HEK293T (cell line): ENCODE measurements at places on chromosomes 2 and 18.

GRCh38 chr2:47208852-47209606 lies 53.9 kb upstream of the STPG4 start:
- DNase-seq, result no peak

DNA sequence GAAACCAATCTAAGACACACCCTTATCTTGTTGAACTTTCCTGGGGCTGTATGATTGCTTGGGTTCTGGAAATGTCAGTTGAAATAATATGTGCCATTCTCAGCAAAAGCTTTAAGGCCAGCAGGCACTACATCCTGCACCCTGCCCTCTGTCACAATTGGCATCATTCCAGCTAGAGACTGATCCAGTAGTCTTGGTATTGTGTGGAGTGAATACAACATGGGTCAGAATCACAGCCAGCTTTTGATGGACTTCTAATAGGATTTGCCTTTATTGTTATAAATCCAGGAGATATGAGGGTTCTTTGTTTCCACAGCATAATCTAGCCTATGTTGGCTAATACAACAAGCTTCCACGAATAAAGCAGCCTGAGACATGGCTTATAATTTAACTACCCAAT lies 617.0 kb upstream of the CDH2 start:
- no peak for DNase-seq

GRCh38 chr18:61939046-61939674 lies 46.4 kb upstream of the RNF152 start:
- DNase-seq, result no peak

DNA sequence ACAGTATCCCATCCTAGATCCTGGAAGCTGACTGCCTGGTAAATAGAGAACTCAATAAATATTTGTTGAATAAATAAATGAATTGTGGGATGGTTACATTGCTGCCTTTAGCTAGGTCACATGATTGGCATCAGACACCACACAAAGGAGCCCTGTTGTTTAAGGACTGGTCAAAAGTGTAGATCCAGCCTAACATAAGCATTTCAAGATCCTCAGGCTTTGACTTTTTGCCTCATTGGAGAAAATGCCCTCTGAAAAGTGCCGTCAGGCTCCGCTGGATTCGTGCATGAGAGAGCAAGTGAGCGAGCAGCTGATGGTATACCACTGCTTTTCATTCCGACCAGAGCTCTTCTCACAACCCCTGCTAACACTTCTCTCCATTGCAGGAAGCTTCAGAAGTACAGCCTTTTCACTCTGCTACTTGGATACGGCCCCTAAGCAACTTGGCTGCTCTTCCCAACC lies 1.3 kb upstream of the ZNF24 start:
- DNase-seq, result peak; percentile 33

GRCh38 chr18:29596959-29597358 lies 1420.0 kb upstream of the CDH2 start:
- no peak for DNase-seq

DNA sequence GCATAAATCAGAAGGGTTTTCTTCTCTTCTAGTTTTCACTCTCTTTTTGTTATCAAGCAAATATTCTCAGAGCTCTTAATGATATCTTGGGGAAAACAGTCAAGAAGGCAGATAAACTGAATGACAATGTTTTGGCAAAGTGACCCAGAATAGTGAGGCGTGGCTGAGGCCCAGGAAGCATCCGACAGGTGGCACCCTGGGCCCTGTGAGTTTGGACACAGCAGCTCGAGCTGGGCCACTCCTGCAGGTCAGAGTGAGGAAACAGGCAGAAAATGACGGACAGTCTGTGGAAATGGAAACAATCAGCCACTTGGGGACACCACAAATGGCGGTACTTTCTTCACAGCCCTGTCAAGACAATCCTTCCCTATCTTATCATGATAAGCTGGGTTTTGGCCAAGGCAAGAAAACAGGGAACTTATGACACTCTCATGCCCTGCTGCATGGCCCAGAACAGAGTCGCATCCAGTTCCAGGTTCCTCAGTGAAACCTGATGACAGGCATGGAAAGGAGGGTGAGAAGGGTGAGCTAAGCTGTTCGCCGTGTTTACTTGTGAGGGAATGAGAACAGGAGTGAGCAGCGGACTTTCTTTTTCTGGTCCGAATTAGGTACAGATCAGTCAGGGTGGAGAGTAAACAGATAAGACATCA lies 32.1 kb downstream of the MRPL44 start:
- DNase-seq, result no peak

- peak; percentile 45 for DNase-seq
Measured at GRCh38 chr2:121596221-121597080, 52.8 kb downstream of the CLASP1 start.

DNA sequence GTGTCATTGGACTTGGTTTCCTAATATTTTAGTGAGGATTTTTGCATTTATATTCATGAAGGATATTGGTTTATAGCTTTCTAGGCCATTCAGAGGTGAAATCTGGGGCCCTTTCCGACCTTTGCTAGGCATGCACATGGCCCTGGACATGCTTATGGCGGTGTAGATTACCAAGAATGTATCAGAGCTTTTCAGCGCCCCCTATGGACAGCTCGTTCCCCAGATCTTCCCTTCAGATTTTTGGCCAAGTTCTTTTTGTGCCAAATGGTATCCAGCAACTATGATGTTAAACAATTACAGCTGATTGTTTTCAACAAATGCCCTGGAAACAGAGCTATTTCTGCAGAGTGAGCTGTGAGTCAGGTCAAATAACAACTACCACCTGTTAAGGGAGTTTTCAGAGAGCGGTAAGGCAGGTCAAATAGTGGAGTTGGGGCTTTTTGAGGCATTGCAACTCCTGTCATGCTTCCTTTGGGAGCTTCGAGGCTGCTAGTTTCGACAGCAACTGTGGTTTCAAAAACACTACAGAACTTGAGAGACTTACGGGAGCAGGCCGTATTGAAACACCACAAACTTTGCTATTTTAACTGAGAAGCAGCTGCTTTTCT lies 188.3 kb downstream of the ZNF516 start:
- DNase-seq, result no peak

DNA sequence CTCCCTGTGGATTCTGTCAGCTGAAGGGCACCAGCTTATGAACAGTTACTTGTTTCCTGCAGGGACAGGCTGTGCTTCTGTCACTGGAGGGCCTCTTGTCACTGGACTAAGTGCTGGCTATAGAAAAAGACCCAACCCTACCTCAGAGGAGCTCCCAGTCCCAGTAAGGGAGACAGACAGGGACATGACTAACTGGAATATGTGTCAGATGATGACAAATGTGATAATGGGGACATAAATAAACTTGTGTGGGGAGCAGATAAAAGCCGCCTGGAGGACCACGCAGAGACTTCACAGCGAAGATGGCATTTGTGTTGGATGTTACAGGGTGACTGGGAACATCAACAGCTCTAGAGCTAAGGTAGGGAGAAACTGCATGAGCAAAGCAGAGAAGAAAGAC lies 95.0 kb downstream of the MAPRE2 start:
- no peak for DNase-seq

DNA sequence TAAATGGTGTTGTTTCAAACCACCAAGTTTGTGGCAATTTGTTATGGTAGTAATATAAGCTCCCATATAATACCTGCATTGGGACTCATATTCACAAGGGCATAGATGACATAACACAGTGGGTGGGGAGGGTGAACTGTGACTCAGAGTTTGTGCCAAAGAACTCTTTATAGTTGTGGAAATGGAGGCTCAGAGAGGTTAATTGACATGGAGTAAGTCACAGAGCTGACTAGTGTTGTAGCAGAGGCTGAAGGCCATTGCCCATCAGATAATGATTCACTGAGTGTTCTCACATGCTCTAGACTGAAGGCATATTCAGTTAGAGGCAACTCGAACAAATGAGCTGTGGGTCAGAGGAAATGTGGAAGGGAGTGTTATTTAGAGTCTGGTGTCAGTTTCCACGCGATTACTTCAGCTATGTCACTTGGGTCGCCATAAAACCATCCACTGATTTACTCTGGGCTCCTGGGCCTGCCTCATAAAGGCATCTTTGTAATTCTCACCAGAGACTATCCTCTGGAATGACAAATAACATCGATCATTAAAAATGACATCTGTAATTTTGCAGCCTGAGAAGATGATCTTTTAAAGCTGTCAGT lies 264.7 kb downstream of the CCDC85A start:
- no peak for DNase-seq

DNA sequence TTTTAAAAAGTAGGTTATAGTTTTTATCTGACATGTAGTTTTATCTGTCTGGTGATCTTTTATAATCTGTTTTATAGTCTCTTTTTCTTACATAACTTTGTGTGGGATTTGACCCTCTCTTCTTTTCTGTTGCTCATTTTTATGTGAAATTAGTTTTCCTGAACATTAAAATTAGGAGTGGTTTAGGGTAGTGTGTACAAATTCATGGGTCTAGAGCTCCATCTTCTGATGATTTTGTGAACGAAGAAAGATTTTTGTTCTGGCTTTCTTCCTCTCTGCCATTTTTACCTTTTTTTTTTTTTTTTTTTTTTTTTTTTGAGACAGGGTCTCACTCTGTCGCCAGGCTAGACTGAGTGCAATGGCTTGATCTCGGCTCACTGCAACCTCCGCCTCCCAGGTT lies 46.6 kb downstream of the SLC30A6 start:
- no peak for DNase-seq

GRCh38 chr2:9286554-9287399 lies 80.2 kb downstream of the ASAP2 start:
- DNase-seq, result no peak

DNA sequence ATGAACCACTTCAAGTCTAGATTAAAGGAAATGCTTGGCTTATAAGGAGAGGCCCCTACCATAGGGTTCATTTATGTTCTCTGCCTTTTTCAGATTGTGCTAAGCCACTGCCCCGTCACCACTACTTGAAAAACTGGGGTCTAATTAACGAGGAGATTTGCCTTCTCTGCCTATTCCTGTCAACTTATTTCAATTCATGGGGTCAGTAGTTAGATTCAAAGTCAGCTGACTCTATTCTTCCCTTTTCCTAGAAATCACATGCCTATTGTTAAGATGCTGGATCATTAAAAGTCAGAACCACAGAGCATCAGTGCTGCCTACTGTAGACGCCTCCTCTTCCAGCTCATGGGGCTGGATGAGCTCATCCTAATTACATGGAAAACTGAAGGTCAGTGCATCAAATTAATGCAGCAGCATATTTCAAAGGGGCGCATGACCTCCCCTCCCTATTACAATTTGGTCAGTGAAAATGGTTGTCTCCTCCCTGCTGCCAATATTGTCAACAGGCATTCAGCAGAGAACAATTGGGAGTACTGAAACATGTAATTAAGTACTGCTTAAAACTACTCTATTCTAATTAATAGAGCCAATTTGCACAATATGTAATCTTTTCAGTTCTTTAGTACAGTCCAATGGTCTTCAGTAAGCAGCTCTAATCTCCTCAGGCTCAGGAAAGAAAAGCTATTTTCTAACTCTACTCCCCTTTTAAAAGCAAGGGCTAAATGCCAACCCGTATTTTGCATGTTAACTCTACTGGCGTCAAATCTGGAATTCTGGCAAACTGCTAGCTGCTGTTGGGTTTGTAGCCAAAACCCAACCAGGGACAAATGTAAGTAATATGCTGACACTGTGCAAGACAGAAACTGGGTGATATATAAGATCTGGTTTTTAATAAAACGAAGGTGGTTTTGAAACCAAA lies 117.4 kb upstream of the ITGB6 start:
- no peak for DNase-seq

DNA sequence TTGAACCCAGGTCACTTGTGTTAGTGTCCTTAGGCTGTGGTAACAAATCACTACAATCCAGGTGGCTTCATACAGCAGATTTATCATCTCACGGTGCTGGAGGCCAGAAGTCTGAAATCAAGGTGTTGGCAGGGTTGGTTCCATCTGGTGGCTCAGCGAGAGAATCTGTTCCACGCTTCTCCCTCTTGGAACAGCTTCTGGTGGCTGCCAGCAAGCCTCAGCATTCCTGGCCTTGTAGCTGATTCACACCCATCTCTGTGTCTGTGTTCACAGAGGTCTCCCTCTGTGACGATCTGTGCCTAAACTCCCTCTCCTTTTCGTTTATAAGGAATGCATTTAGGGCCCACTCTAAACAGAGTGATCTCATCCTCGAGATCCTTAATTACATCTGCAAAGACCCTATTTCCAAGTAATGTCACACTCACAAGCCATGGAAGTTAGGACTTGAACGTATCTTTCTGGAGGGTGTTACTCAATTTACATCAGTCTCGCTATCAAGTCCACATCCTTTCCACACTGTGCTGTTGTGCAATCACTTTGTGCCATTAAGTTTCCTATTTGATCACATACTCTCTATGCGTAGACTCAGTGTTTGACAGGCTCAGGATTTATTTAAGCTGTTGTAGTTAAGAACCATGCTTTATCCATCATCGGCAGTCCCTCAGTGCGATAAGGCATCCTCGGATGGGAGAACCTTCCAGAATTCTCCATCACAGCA lies 164.4 kb downstream of the SOCS6 start:
- no peak for DNase-seq

- no peak for DNase-seq
Measured at GRCh38 chr2:29241341-29241740, 126.1 kb downstream of the CLIP4 start.

- DNase-seq, result no peak
Measured at GRCh38 chr2:179243046-179243445, 21.6 kb downstream of the SESTD1 start.

GRCh38 chr18:79844999-79845563 lies 47.3 kb downstream of the KCNG2 start:
- no peak for DNase-seq

DNA sequence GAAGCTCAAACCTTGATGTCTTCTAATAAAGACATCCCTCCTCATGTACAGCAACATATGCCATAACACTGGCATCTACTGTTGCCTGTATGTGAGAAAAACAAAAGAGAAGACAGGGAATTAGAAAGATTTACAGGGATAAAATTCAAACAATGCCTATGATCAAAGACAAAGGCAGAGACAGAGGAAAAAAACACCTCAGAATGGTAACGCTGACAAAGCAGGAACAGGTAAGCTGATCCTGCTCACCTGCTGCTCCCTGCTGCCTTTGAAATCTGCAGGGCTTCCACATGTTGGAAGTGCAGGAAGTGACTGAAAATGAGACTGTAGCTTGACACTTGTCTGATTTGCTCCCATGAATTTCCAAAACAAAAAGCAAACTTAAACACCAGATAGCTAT lies 90.2 kb upstream of the DNAJC10 start:
- no peak for DNase-seq

GRCh38 chr2:46072101-46072820 lies 224.9 kb upstream of the EPAS1 start:
- no peak for DNase-seq

GRCh38 chr2:231359948-231360347 lies 35.6 kb upstream of the B3GNT7 start:
- DNase-seq, result no peak

- no peak for DNase-seq
Measured at GRCh38 chr2:150427298-150427697, 60.2 kb downstream of the RND3 start.

GRCh38 chr18:24584813-24585212 lies 124.4 kb downstream of the HRH4 start:
- DNase-seq, result no peak

GRCh38 chr2:145802133-145802532 lies 1282.2 kb upstream of the ZEB2 start:
- no peak for DNase-seq

DNA sequence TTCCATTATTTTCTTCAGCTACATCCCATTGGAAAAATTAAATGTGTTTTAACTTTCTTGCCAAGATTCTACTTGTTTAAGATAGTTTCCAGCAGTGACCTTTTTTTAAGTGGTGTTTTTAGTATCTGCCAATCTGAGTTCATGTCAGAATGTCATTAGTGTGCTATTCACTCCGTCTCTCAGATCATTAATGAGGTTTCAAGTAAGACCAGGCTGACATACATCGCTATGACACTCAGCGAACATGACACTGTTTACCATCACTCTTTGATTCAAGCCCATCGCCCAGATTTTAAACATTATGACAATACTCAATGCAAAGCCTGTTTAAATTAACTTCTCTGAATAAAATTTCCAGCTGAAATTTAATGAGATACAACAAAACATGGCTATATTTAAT lies 272.0 kb upstream of the KYNU start:
- DNase-seq, result no peak
